ENCODE measurements at places on chromosomes 12 and 14.

GRCh38 chr12:75995691-75996090, 35.9 kb downstream of the PHLDA1 start:
- no peak for DNase-seq

DNA sequence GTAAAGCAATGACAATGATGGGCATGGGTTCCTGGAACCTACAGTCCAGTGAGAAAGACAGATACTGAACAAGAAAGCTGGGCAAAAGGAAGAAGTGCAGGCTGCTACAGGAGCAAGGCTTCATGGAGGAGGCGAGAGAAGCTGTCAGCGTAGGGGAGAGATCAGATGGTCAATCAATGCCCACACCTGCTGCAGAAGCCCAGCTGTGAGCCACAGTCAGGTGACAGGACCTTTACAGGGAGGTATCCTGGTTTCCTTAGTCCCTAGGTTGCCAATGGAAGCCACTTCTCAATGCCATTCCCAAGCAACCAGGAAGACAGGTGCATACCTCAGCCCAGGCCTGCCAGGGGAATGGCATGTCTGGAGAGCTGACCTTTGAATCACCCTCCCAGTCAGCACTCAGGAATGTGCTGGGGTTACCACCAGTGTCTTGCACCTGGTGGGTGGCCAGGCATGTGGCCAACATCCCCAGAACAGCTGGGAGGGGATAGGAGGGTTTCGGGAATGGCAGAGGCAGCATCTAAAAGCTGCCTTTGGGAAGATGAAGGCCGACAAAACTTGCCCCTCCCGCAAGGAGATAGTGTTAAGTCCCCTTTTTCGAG, 170.3 kb downstream of the TTC7B start:
- no peak for DNase-seq

GRCh38 chr12:21656905-21657325, 727 bp downstream of the LDHB start:
- DNase-seq: peak; percentile 28

- DNase-seq: no peak
Measured at GRCh38 chr12:43206396-43206795, 345.6 kb downstream of the ADAMTS20 start.

- no peak for DNase-seq
Measured at GRCh38 chr12:40215982-40216381, 8.8 kb upstream of the LRRK2 start.

DNA sequence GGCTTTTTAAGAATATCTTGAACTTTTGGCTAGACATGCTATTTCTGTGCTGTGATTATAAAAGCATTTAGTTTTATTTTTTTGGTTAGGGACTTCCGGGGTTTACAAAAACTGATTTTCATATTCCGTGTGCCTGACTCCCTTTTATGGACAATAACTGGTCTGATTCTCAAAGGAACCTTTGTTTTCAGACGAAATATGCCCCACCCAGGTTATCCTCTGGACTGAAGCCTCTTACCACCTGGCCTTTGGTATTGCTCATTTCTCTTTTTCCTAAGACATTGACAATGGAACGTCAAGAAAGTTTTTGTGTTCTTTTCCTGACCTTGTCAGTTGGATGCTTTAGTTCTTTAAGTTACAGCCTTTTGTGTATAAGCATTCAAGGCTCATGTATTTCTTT, 10.8 kb downstream of the TIGAR start:
- no peak for DNase-seq

GRCh38 chr12:6850796-6851152, 312 bp downstream of the CDCA3 start:
- no peak for DNase-seq

DNA sequence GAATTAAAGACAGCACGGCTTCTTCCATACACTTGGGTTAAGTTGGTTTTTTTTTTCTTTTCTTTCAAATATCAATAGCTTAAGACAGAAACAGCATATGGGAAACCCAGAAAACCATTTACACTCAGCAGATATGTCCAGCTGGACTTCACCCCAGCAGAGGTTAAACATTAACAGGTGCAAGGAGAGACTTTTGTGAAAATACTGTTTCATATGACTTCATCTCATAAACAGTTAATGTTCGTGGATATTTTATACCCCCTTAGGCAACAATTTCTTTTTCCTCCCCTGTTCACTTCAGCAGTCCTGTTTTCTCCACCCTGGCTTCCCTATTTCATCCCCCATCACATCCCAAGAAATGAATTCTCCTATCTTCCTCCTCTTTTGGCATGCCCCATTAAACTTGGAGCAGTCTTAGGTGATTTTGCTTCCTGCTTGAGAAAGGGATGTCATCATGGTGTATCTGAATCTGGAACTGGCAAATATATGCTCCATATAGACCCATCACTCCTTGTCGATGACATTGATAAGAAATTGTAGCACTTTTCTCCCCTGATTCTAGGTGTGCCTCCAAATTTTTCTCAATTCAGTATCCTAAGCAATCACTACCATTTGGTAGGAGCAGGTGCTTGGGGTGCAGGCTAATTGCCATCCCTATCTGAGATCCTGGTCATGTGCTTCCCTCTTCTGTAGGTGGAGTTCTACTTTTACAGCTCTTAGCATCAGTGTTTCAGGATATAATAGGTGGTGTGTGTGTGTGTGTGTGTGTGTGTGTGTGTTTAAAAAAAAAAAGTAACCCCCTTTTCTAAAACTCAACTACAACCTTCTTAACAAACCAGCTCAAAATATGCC, 67.9 kb downstream of the BMP4 start:
- no peak for DNase-seq

- no peak for DNase-seq
Measured at GRCh38 chr12:51926064-51926632, 18.8 kb downstream of the ACVRL1 start.

- no peak for DNase-seq
Measured at GRCh38 chr12:131015581-131016337, 62.1 kb downstream of the ADGRD1 start.

- no peak for DNase-seq
Measured at GRCh38 chr12:123200414-123200813, 32.5 kb downstream of the MPHOSPH9 start.

- DNase-seq: no peak
Measured at GRCh38 chr12:114625294-114625851, 58.6 kb downstream of the TBX3 start.

GRCh38 chr14:90535556-90536090, 138.8 kb downstream of the CALM1 start:
- no peak for DNase-seq

- DNase-seq: no peak
Measured at GRCh38 chr12:10741845-10742244, 18.7 kb upstream of the YBX3 start.

DNA sequence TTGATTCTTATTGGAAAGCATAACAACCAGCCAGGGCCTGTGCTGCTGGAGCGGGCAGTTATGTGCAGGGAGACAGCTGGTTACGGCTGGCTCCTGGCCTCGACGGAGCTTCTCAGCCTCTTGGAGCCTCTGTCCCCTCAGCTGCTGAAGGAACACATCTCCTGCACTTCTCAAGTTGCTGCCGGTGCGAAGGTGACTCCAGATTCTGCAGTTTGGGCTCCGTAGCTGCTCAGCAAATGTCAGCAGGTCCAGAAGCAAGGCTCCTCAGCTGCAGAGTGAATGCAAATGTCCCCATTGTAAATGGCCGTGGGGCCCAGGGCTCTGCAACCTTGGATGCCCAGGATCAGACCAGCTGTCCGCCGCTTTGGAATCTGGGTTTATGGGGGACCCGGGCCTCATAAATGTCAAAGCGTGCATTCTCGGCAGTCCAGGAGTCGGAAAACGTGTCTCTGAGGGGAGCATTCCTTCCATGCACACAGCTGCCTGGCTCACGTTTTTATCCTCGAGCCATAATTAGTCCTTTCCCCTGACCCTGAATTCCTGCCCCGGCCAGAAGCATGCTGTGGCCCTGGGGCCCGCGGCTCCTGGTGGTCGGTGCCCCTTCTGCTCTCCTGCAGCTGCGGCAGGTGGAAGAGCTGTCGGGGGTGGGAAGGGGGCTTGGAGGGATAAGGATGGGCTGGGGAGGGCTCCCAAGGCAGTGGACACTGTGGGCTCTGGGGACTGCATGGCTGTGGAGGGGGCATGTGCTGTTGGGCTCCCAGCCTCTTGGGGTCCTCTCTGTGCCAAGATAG, 106.0 kb downstream of the KIF26A start:
- DNase-seq: no peak

DNA sequence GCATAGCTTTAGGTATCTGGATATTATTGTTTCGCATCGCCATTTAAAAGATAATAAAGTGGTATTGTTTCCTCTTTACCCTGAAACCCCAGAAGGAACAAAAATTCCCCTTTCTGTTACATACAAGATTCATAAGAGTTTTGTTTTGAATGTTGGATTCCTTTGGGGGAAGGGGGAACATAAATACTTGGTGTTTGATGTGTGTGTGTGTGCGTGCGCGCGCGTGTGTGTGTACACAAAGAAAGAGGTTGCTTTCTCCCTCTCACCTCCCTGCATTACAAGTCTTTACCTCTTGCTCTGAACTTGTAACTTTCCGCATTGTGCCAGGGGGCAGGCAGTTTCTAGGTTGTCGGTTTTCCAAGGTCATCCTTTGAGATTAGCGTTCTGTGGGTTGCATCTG, 76.4 kb downstream of the GPATCH2L start:
- no peak for DNase-seq

DNA sequence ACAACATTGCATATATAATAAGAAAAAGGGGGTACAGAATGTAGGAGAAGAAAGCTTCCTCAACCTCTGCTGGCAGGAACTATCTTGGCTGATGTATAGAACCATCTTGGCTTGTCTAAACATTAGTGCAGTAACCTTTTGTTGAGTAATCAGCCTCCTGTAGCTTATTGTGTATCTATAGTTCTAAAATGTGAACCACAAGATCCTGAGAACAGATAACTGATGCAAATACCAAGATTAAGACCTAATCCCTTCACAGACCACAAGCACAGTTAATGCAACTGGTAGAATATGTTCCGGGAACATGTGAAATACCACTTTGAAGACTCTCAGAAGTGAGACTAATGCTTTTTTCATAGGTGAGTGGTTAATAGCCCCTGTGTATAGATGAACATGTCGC, 50.7 kb upstream of the KCNC2 start:
- DNase-seq: no peak

DNA sequence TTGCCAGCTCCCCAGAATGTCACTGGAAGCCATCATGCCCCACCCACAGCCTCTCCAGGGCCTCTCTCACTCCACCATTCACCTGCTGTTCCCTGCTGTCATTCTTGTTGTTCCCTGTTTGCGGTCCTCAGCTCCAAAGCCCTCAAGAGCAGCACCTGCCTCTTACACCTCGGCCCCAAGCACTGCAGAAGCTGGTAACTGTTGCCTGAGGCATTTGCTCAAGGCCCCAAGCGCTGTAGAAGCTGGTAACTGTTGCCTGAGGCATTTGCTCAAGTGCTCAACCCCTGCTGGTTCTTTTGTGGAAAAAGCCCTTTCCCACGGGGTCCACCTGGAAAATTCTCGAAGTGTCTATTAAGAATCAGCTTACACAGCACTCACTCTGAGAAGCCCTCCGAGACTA, 78.0 kb downstream of the ARL6IP4 start:
- no peak for DNase-seq

DNA sequence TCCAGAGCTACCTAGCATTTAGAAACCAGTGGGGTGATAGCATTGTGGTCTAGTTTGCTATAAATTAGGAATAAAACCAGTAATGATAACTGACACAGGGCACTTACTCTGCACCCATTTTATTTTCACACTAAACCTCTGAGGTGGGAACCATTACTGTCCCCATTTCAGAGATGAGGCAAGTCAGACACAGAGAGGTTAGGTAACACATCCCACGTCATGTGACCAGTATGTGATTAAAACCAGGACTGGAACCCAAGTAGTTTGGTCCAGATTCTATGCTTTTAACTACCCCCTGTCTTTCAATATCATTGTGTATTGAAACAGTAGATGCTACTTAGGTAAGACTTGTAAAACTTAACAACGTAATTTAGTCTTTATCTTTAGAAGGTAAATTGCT, 110.2 kb downstream of the PLXNC1 start:
- no peak for DNase-seq

DNA sequence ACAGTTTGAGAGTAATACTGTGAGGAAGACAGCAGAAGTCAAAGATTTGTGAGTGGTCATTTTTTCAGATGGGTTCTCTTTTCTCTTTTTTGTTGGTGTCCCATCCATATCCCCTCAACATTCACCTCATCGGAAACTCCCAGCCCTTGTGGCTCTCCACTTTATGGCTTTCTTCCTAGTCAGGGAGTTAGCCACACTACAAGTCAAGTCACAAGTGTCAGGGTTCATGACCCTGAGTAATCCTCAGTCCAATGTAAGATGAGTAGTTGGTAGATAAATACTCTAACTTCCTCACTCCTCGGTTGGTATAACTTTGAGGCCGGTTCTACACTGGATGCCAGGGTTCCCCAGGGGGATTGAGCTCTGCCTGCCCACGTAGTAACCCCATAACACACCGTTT, 41.4 kb downstream of the PTGER2 start:
- no peak for DNase-seq

DNA sequence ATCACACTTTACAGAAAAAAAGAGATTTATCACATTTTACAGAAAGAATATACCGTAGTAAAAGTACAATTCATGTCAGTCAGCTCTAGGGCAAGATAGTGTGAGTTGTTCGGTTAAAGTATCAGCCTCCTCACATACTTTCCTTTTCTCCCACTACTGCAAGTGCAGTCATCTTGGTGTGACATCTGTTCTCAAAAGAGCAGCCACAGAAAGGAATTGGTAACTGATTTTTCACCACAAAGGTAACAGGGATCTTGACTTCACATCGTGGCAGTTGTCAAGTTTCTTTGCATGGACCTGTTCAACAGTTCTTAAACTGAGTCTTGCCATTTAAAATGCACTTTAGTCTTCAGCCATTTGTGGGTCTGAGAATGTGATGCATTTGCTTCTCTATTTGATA, 5.0 kb upstream of the E2F7 start:
- no peak for DNase-seq

GRCh38 chr14:67933266-67933665, 113.7 kb downstream of the RAD51B start:
- no peak for DNase-seq

DNA sequence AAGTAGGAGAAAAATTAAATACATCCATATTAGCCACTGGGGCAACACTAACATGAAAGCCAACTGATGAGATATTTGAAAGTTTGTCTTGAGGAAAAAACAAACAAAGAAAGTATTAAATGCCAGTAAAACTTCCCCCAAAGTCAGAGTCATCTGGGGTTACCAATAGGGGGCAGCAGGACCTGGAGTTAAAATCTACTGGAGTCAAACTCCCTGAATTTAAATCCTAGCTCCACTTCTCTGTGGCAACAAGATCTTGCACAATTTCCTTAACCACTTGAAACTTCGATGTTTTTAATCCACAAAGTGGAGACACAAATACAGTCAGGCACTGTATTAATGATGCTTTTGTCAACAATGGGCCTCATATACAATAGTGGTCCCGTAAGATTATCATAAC, 14.4 kb downstream of the PLEKHG7 start:
- DNase-seq: no peak

GRCh38 chr12:106058256-106059182, 80.2 kb downstream of the NUAK1 start:
- DNase-seq: no peak

DNA sequence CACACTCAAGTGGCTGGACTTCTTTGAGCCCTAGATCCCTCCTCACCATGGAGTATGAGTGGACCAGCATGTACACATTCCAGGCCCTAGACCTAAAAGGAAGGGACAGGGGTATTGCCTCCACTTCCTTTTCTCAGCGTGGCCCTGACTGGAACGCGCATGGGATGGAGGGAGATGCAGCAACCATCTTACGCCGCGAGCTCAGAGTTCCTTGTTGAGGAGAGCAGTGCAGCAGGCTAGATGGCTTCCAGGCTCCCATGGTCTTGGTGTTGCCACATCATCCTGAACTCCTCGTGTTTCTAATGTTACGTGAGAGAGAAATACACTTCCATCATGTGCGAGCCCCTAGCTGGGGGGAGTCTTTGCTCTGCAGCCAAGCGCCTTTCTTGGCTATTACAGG, 61.8 kb upstream of the DIO3 start:
- DNase-seq: no peak

GRCh38 chr12:71027856-71028255, 107.3 kb upstream of the PTPRR start:
- DNase-seq: no peak

Data from left ventricle myocardium inferior (tissue), 1 donor.